Placental pericyte (primary cell): ENCODE measurements at places on chromosomes 16 and 17. TPM values are rescaled to one million over a fixed set of nuclear protein-coding genes. Genes with fewer than 3 reads are reported as not detected.

The CCDC200 gene
- not detected in 2 replicates for total RNA-seq

The GRIN2C gene
- total RNA-seq: 0.22 TPM in 1 of 2 replicates, not detected in the other

The HSD17B1 gene
- 6.8 and 8.4 TPM in 2 replicates for total RNA-seq

The HOXB1 gene
- not detected in 2 replicates for total RNA-seq

The SLC12A3 gene
- not detected in 2 replicates for total RNA-seq

The SEPTIN1 gene
- total RNA-seq: not detected in 2 replicates

The MT1M gene
- 0.88 and 1.1 TPM in 2 replicates for total RNA-seq

The GPR179 gene
- total RNA-seq: under 0.01 TPM in 1 of 2 replicates, not detected in the other

The CTRB2 gene
- not detected in 2 replicates for total RNA-seq

The NPIPB5 gene
- total RNA-seq: 87.9 and 94.3 TPM in 2 replicates

The PDXDC1 gene
- 60.2 and 108 TPM in 2 replicates for total RNA-seq

The CX3CL1 gene
- total RNA-seq: 0.44 and 0.57 TPM in 2 replicates

The PFAS gene
- total RNA-seq: 16.4 and 74.0 TPM in 2 replicates
